ENCODE measurements at places on chromosomes 11 and 22. TPM values are rescaled to one million over a fixed set of nuclear protein-coding genes. Genes with fewer than 3 reads are reported as not detected.

DNA sequence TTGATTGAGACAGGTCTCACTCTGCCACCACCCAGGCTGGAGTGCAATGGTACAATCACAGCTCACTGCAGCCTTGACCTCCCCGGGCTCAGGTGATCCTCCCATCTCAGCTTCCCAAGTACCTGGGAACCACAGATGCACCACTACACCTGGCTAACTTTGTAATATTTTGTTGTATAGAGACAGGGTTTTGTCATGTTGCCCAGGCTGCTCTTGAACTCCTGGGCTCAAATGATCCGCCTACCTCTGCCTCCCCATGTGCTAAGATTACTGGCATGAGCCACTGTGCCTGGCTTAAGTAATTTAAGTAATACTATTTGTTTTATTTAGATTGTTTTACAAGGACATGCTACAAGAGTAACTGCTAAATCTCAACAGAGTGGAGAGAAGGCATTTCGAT lies 33.5 kb downstream of the ZNF143 start:
- no peaks in the 10 kb centered on the region for H3K4me1 ChIP-seq
- no peaks in the 10 kb centered on the region for H3K27me3 ChIP-seq
- DNase-seq: no peak
- H3K4me3 ChIP-seq: no peak overlapping the region
- H3K27ac ChIP-seq: no peak overlapping the region

DNA sequence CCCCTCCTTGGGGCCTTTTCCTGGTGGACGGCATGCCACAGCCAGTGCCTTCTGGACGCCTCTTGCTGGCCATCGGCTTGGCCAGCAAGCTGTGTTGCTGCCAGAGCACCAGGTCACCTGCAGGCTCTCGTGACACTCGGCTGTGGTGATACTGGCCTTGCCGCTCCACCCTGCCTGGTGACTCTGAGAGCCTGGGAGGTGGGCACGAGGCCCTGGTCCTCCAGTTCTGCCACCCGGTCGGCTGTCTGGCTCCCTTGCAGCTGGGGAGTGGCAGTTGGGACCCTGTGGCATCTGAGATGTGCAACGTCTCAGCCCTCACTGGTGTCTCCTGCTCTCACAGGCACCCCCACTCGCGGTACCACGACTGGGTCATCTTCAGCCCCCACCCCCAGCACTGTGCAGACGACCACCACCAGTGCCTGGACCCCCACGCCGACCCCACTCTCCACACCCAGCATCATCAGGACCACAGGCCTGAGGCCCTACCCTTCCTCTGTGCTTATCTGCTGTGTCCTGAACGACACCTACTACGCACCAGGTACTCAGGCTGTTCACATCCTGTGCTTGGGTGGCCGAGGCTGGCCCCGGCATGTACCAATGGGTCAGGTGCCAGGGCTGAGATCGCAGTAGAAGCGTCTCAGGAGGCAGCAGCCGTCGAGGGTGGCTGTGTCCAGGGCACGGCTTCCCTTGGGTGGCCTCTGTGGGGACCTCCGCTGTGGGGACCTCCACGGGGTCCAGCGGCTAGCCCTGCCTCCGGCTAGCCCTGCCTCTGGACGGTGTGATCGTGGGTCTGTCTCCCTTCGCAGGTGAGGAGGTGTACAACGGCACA lies 26.0 kb downstream of the MUC2 start:
- no peak overlapping the region for H3K27ac ChIP-seq
- no peaks in the 10 kb centered on the region for H3K4me1 ChIP-seq
- no peaks in the 10 kb centered on the region for H3K27me3 ChIP-seq
- H3K36me3 ChIP-seq: no peaks in the 10 kb centered on the region

GRCh38 chr11:17840101-17840548 lies 105.5 kb downstream of the KCNC1 start:
- no peak overlapping the region for H3K27ac ChIP-seq
- H3K4me3 ChIP-seq: no peak overlapping the region
- H3K36me3 ChIP-seq: no peaks in the 10 kb centered on the region
- DNase-seq: no peak

DNA sequence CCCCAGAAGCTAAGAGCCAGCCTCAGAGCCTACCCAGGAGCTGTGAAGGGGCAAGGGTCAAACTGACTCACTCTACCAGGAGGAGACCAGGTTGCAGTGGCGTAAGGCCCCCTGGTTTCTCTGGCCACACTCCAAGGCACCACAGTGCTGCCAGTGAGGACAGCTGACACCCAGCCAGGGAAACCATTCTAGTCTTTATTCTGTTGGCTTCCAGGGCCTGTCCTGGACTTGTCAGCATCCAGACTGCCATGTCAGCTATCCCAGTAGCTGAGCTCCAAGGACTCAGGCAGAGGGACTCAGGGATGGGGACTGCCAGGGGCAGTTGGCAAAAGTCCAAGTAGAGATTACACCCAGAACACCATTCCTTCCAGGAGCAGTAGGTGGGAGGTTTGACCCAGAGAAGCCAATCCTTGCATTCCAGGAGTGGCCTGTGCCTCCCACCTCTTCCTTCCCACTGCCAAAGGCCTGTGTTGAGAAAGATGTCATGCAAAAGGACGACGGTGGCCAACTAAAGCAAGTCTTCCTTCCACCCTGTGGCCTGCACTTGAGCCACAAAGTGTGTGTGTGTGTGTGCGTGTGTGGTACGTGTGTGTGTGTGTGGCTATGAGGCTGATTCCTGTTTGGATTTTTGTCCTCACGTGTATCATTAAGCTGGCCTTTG lies 3.6 kb upstream of the MAPK8IP1 start:
- H3K4me3 ChIP-seq: no peak overlapping the region
- H3K36me3 ChIP-seq: peaks cover 10% of the 10 kb centered on the region
- H3K27ac ChIP-seq: no peak overlapping the region

DNA sequence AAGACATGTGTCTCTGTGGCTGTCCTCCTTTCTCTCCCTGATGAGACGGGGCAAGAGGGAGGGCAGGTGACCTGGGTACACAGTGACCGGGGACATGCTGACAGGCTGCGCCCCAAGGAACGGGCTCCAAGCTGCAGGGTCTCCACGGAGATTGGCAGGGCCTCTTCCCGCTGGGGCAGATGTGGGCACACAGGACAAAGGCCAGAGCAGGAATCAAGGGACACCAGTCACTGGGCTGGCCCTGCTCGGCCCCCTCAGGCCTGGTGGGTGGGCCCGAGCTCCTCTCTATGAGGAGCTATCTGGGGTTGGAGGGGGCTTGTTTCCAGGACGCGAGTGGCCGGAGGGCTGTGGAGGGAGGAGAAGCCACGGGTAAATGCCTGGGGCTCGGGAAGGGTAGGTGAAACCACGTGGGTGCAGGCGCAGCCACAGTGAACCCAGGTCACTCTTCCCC lies 11.2 kb downstream of the PNPLA5 start:
- no peak for DNase-seq
- H3K36me3 ChIP-seq: no peaks in the 10 kb centered on the region
- no peaks in the 10 kb centered on the region for H3K4me1 ChIP-seq
- H3K27me3 ChIP-seq: peaks cover 41% of the 10 kb centered on the region
- H3K27ac ChIP-seq: no peak overlapping the region

- peaks cover 2% of the 10 kb centered on the region for H3K4me1 ChIP-seq
- H3K4me3 ChIP-seq: no peak overlapping the region
- H3K27ac ChIP-seq: no peak overlapping the region
- no peaks in the 10 kb centered on the region for H3K36me3 ChIP-seq
These were observed 26.3 kb downstream of the MEI1 start for GRCh38 chr22:41725510-41726110.

DNA sequence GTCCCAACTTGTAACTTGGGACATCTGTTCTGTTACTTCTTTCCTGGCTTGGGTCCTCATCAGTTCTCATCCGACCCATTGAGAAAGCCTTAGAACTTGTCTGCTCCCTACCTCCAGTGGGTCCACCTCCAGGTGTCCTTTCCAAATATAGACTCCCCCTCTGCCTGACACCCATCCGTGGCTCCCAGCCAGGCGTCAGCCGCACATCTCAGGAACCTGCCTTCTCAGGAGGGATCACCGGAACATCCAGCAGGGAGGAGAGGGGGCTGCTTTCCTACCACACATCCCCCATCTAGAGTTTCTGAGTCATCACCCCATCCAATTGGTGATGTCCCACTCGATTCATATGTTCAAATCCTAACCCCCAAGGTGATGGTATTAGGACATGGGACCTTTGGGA lies 36.5 kb downstream of the C11orf91 start:
- H3K27me3 ChIP-seq: peaks cover 5% of the 10 kb centered on the region
- no peak for DNase-seq
- H3K4me1 ChIP-seq: no peaks in the 10 kb centered on the region
- no peaks in the 10 kb centered on the region for H3K36me3 ChIP-seq
- no peak overlapping the region for H3K27ac ChIP-seq
- no peak overlapping the region for H3K4me3 ChIP-seq

- peaks cover 12% of the 10 kb centered on the region for H3K4me1 ChIP-seq
- no peak overlapping the region for H3K4me3 ChIP-seq
- H3K36me3 ChIP-seq: no peaks in the 10 kb centered on the region
- DNase-seq: no peak
- H3K27me3 ChIP-seq: no peaks in the 10 kb centered on the region
These were observed 10.4 kb downstream of the OAF start for GRCh38 chr11:120221115-120221752.

GRCh38 chr11:113989916-113990315 lies 15.0 kb downstream of the HTR3A start:
- H3K27ac ChIP-seq: no peak overlapping the region
- no peak overlapping the region for H3K4me3 ChIP-seq
- DNase-seq: no peak
- H3K27me3 ChIP-seq: peaks cover 76% of the 10 kb centered on the region
- no peaks in the 10 kb centered on the region for H3K4me1 ChIP-seq
- H3K36me3 ChIP-seq: no peaks in the 10 kb centered on the region

The TEX54 gene
- total RNA-seq: not detected

The C1QTNF4 gene
- total RNA-seq: 4.7 TPM

The SLC22A6 gene
- total RNA-seq: not detected

The CCDC34 gene
- total RNA-seq: 11.1 TPM
